Fibroblast of the aortic adventitia (primary cell): ENCODE measurements at places on chromosomes 7 and 10. TPM values are rescaled to one million over a fixed set of nuclear protein-coding genes. Genes with fewer than 3 reads are reported as not detected.

DNA sequence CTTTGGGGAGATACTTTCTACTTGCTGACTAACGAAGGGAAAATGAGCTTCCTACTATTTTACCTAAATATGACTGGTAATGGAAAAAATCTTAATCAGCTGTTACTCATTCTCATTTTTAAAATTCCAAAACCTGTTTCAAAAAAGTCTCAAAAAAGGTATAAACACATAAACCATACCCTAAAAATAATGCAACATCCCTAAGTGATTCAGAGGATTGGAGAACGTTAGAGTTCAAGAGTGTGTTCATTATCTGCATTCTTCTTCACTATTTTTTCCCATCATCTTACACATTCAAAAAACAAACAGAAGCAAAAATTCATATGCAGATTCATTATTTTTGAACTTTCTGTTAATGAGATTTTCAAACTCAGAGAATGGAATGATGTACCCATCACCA lies 150.4 kb upstream of the GNAI1 start:
- peak; percentile 63 for DNase-seq

- no peak for DNase-seq
Observed at GRCh38 chr10:92001581-92001980, 78.0 kb downstream of the BTAF1 start.

GRCh38 chr10:79483948-79484347 lies 28.4 kb upstream of the EIF5AL1 start:
- peak; percentile 84 for DNase-seq

DNA sequence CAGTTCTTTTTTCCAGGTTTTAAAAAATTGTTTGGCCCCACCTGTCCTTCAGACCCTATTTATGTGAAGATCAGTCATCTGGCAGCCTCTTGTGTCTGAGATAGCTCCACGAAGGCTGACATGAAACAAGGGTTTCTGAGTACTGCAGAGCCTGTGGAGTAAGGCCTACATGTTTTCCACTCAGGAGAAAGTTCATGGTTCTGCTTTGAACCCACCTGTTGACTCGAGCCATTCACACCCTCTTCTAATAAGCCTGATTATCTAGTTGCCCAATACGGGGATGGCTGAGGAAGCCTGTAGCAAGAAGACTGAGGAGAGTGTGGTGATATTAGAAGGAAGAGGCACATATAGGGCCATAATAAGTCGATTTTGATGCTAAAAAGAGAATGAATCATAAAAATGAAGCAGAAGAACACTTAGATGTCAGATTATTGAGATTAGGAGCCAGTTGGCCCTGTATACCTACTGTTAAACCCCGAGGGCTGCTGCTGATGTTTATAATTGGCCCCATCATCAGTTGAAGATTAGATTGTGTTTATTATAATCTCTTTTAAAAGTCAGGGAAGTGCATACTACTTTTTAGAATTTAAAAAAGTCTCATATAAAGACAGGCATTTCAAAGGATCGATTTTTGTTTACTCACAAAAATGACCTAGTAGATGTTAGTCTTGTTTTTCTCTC lies 109.4 kb downstream of the CDK14 start:
- DNase-seq = no peak

DNA sequence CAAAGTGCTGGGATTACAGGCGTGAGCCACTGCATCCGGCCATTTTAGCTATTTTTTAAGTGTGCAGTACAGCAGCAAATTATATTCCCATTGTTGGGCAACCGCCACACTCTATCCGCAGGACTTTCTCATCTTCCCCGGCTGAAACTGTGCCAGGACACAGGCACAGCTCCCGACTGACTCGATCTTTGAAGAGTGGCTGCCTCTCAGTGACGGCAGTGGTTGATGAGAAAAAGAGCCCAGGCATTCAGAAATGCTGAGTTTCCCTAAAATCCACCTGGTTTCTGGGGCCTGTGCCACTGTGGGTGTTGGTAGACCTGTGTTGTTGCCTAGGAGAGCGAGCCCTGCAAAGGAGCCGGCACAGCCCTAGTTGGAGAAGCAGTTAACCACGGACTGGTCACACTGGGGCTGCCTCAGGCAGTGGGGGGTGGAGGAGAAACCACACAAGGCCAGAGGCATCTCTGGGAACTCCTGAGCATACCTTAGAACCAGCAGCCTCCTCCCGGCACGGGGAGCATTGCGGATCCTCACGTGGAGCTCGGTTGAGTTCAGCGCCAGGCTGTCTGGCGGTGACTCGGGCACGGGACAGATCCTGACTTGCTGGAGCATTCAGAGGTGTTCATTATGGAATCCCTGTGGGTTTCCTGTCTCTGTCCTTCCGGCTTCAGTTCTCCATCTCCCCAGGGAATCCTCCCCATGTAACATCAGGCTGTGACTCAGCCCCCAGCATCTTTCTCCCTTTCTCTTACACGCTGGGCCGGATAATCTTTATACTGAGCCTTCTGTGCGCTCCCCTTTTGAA lies 16.2 kb downstream of the PFKFB3 start:
- no peak for DNase-seq

DNA sequence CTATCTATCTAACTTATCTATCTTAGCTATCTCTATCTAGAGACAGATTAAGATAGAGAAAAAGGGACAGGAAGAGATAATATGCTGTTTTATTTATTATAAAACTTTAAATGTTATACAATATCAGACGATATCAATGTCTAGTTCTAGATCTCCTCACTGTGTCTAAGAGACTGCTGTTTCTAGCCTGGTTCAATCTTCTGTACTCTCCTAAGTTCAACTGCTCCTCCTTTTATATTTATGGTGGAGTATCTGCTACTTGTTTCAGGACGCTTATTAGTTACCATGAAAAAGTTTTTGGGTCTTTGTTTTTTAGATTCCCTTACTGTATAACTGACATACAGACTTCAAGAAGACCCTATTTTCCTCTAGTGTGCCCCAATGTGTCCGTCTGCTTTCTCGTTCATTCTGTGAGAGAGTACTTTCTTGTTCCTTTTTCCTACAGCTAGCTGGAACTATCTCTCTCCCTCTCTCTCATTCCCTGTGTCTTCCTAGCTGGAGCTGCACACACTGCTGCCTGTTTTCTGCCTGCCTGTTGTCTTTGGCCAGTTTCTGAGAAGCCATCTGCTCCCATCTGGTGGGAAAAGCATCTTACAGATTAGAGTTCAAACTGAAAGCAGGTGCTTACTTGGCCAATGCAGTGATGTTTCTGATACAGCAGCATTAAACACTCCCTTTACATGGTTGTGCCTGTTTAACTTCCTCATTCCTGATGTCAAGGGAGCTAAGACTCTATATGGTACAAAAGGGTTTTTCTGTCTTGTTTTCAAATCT lies 49.4 kb upstream of the ARL4A start:
- DNase-seq = peak; percentile 47

DNA sequence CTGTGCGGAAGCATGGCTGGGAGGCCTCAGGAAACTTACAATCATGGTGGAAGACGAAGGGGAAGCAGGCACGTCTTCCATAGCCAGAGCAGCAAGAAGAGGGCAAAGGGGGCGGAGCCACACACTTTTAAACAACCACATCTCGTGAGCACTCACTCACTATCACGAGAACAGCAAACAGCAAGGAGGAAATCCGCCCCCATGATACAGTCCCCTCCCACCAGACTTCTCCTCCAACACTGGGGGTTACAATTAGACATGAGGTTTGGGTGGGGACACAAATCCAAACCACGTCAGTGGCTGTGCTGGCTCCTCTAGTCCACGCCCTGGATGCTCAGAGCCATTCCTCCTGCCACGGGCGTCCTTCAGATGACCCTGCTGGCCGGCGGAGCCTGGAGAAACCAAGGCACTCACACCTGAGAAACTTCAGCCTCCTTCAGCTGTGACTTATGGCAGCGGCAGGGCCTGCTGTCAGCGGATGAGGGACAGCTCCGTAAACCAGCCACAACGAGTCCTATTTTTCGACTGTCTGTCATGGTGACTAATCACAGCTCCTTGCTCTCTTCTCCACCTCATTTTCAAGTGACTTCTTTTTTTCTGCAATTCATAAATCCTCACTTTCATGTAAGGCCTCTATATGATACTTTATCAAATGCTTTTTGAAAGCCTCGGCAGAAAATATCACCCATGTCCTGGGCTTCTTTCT lies 167.9 kb upstream of the PFKP start:
- no peak for DNase-seq

- DNase-seq = no peak
Observed at GRCh38 chr10:28930514-28931495, 253.5 kb downstream of the BAMBI start.

DNA sequence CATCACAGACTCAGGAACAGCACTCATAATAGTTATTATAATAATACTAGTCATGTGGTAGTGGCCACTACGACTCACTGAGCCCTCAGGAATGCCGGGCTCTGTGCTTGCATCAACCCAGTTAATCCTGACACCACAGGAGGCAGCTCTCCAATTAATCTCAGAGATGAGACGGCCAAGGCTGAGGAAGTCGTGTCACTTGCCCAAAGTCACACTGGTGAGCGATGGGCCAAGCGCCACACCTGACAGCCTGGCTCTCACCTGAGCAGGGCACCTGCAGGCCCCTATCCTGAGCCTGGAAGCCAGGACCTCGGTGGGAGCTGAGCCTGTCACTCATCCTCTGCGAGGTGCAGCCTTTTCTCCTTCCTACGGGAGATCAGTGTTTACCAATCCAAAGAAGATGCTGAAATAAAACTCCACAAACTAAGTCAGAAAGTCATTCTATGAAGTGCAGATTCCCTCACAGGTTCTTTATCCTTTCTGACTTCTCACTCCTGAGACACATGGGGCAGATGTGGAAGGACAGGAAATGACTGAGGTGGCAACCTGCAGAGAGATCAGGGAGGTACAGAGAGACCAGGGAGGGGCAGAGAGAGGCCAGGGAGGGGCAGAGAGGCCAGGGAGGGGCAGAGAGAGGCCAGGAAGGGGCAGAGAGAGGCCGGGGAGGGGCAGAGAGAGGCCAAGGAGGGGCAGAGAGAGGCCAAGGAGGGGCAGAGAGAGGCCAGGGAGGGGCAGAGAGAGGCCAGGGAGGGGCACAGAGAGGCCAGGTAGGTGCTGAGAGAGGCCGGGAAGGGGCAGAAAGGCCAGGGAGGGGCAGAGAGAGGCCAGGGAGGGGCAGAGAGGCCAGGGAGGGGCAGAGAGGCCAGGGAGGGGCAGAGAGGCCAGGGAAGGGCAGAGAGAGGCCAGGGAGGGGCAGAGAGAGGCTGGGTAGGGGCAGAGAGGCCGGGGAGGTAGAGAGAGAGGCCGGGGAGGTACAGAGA lies 38.5 kb downstream of the VIPR2 start:
- no peak for DNase-seq

DNA sequence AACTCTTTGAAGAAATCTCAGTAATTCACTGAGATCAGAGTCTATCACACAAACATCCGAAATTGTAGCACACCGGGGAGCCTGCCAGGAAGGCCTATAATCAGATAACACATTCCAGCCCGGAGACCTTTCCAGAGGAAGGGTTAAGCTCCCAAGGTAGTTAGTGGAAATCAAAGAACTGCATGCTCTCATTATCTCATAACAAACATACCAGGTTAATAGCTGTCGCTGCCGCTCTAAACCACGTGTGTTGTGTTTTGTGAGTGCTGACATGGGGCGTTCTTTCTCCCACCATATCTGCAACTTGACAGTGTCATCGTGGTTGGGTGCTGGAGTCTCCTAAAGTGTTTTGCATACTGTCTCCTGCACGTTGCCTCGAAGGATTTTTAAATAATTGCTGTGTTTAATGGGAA lies 120.7 kb upstream of the CARD11 start:
- DNase-seq = no peak

GRCh38 chr10:456486-456885 lies 233.0 kb downstream of the DIP2C start:
- no peak for DNase-seq

SRI gene
- total RNA-seq = 21.7 and 135 TPM in 2 replicates

MINPP1 gene
- 20.6 and 27.5 TPM in 2 replicates for total RNA-seq

GRM3 gene
- total RNA-seq = not detected in 2 replicates

SYT15B gene
- total RNA-seq = 0.16 TPM in 1 of 2 replicates, not detected in the other
